Small intestine (tissue), 16 donors: ENCODE measurements at places on chromosomes 6 and 20. TPM values are rescaled to one million over a fixed set of nuclear protein-coding genes. Genes with fewer than 3 reads are reported as not detected.

Gene RAD21L1
- polyA plus RNA-seq, result not detected

Gene LY6G6D
- polyA plus RNA-seq, result 0.22 TPM

Gene TAGAP
- polyA plus RNA-seq, result 0.45 TPM

Gene SLC22A7
- polyA plus RNA-seq, result 0.50 TPM

Gene UBR2
- polyA plus RNA-seq, result 9.0 TPM

GRCh38 chr6:137122612-137123011 lies 50.8 kb downstream of the IL22RA2 start:
- no peaks in the 10 kb centered on the region for H3K4me1 ChIP-seq
- peak; percentile 85 for DNase-seq
- no peak overlapping the region for H3K4me3 ChIP-seq
- H3K27ac ChIP-seq, result no peak overlapping the region
- H3K27me3 ChIP-seq, result no peaks in the 10 kb centered on the region

DNA sequence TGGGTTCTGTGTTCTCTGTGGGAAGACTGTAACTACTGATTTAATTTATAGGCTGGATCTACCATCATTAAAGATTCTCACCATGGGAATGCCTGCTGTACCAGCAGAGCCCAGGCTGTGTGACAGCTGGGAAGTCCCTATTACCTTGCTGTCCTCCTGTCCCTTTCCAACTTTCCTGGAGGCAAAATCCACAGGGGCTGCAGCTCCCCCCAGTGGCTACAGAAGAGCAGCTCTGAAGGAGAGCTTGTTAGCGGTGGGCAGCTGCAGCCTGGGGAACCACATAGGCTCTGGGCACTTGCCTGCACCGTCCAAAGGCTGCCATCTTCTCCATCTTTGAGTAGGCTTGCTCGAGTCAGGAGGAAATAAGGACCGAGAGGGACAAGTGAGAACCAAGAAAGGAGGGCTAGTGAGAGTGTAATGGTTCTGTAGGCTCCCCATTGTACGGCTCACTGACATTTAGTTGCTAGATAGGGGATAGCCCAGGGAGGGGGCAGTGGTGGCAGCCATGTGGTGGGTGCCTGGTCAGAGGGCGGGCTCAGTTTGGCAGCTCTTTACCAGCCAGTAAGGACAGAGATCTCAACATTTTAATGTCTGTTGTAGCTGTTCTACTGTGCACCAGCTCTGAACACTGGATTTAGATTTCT lies 155.1 kb upstream of the MLIP start:
- H3K4me1 ChIP-seq, result no peaks in the 10 kb centered on the region
- no peak overlapping the region for H3K27ac ChIP-seq
- no peaks in the 10 kb centered on the region for H3K36me3 ChIP-seq
- DNase-seq, result peak; percentile 82

- H3K4me3 ChIP-seq, result no peak overlapping the region
- no peaks in the 10 kb centered on the region for H3K36me3 ChIP-seq
- no peak overlapping the region for H3K27ac ChIP-seq
- no peaks in the 10 kb centered on the region for H3K27me3 ChIP-seq
Measured at GRCh38 chr6:399785-400534, 8.4 kb downstream of the IRF4 start.

DNA sequence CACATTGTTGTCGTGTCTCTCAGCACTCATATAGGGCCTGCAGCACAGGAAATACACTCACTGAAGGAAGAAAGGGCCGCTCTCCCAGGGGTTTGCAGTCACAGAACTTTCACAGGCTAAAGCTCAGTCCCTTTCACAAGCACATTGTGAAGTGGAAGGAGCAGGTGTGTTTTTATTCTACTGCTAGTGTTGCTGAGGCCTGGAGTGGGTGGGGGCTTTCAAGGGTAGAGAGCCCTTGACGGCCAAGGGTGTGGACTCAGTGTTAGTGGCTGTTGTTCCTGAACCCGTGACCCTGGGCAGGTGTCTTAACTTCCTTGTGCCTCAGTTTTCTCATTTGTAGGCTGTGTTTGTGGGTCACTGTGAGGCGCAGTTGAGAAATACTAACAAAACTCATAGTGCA lies 66.2 kb upstream of the SLC22A1 start:
- H3K4me1 ChIP-seq, result peaks cover 4% of the 10 kb centered on the region
- H3K36me3 ChIP-seq, result peaks cover 34% of the 10 kb centered on the region
- H3K4me3 ChIP-seq, result no peak overlapping the region
- DNase-seq, result no peak
- H3K27ac ChIP-seq, result no peak overlapping the region
- no peaks in the 10 kb centered on the region for H3K27me3 ChIP-seq

DNA sequence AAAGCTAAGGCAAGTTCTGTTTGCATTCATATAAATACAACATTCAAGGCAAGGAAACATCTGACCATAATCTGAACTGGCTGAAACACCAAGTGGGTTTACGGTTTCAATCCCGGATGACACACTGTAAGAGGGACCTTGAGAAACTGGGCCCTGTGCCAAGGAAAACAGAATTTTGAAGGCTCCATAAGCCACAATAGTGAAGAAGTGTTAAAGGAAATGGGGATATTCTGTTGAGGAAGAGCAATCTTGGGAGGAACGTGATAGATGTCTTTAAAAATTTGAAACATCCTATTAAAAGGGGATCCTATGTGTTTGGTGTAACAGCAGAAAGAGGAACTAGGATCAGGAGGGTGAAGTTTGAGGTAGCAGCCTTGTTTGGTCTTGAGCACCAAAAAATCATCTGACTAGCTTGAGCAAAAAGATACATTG lies 82.4 kb upstream of the TAB2 start:
- no peak overlapping the region for H3K4me3 ChIP-seq
- DNase-seq, result no peak
- no peaks in the 10 kb centered on the region for H3K36me3 ChIP-seq
- no peaks in the 10 kb centered on the region for H3K4me1 ChIP-seq
- no peak overlapping the region for H3K27ac ChIP-seq

DNA sequence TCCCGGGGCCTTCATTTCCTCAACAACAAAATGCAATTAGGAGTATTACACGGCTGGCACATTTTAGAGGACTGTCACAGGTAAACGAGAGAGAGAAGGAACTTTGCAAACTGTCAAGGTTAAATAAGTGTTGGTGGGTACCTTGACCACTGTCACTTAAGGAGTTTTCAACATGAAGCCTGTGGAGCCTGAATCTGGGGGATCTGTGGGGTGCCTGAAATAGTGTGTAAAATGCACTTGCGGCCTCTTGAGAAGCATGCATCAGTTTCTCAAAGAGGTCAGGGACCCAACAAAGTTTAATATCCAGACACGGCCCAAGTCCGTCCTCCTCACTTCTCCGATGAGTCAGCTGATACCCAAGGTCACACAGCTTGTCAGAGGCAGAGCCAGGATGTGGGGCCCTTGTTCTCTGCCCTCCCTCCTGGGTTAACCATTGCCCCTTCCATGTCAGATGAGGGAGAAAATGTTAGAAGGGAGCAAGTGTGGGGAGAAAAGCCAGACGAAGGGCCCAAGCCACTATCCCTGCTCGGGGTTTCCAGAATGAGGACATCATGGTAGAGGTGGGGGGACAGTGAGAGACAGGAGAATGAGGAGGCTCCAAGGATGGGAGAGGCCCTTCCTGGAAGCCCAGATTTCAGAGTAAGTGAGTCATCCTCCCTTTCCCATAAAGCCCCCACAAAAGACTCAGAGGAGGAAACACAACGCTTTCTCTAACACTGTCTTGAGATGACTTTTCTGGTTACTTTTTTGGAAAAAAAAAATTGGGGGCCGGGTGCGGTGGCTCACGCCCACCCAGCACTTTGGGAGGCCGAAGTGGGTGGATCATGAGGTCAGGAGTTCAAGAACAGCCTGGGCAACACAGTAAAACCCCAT lies 42.2 kb downstream of the C6orf132 start:
- H3K4me3 ChIP-seq, result no peak overlapping the region
- peaks cover 87% of the 10 kb centered on the region for H3K4me1 ChIP-seq
- no peaks in the 10 kb centered on the region for H3K27me3 ChIP-seq
- H3K36me3 ChIP-seq, result peaks cover 3% of the 10 kb centered on the region
- H3K27ac ChIP-seq, result peak overlapping the region; percentile 96

GRCh38 chr20:47452736-47453161 lies 48.9 kb upstream of the NCOA3 start:
- H3K36me3 ChIP-seq, result no peaks in the 10 kb centered on the region
- H3K4me1 ChIP-seq, result no peaks in the 10 kb centered on the region
- no peak overlapping the region for H3K4me3 ChIP-seq
- no peaks in the 10 kb centered on the region for H3K27me3 ChIP-seq
- DNase-seq, result no peak

DNA sequence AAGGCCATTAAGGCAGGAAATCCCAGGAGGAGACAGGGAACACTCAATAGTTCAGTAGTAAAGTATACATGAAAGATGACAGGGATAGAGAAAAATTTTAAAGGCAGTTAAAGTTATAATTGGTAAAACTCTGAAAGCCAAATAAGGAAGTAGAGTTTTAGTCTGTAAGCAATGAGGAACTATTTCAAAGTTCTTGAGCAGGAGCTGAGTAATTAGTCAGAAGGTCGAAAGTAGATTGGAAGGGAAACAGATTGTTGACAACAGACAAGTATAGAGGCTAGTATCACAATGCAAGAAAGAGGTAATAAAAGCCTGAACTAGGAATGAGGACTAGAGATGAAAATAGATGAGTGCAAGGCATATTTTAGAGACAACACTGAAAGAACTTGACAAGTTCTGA lies 150.3 kb downstream of the CDK19 start:
- H3K36me3 ChIP-seq, result peaks cover 2% of the 10 kb centered on the region
- H3K27ac ChIP-seq, result peak overlapping the region; percentile 60
- no peak overlapping the region for H3K4me3 ChIP-seq
- DNase-seq, result peak; percentile 68
- H3K4me1 ChIP-seq, result peaks cover 4% of the 10 kb centered on the region
- H3K27me3 ChIP-seq, result no peaks in the 10 kb centered on the region

DNA sequence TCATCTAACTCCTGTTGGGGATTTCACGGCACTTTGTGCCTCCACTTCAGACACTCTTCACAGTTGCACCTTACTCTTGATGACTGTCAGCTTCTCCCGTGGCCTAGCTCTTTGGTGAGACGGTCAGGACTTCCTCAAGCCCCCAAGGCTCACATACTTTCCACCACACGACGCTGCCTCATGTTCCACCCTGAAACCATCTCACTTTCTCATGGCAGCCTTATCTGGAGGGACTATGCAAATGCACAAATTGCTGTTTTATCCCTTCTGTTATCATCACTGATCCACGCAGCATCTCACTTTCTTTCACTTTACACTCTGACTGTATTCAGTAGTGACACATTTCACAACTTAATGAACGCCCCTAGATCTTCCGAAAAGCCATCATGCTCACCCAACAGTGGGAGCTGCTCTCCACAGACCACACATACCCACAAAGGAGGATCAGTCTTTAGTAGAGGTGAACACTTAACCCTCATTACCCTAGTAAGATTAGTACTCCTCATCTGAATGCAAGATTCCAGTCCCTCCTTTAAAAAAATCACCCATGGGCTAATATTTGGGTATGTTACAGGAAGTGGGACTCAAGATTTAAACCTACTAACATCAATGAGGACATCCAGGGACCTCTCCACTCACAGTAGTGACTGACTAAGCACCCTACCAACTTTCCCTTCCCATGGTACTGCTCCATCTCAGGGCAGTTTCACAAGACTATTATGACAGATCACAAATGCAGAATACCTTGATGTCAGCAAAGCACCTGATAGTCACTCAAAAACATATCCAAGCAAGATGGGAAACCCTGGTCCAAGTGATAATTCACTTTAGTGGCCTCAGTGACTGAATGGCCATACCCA lies 35.4 kb downstream of the FYN start:
- no peaks in the 10 kb centered on the region for H3K36me3 ChIP-seq
- no peaks in the 10 kb centered on the region for H3K27me3 ChIP-seq
- no peak overlapping the region for H3K4me3 ChIP-seq
- DNase-seq, result no peak

DNA sequence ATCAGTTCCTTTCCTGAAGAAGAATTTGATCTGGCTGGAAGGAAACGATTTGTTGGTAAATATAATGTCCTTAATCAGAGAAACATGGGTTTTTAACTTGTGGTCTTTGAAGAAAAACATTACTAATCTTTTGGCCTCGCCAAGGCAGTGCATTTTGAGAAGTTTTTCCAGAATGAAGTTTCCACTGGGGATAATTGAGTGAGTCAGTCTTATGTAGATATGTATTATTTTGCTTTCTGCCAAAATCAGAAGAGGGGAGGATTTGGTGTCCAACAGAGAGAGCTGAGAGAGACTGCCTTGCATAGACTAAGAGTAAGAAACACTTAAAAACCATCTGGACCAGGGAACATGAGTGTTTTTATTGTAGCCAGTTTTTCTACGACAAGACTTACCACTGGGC lies 79.9 kb downstream of the FNDC1 start:
- no peak for DNase-seq
- no peaks in the 10 kb centered on the region for H3K4me1 ChIP-seq
- no peak overlapping the region for H3K4me3 ChIP-seq
- H3K36me3 ChIP-seq, result peaks cover 2% of the 10 kb centered on the region
- H3K27ac ChIP-seq, result no peak overlapping the region

DNA sequence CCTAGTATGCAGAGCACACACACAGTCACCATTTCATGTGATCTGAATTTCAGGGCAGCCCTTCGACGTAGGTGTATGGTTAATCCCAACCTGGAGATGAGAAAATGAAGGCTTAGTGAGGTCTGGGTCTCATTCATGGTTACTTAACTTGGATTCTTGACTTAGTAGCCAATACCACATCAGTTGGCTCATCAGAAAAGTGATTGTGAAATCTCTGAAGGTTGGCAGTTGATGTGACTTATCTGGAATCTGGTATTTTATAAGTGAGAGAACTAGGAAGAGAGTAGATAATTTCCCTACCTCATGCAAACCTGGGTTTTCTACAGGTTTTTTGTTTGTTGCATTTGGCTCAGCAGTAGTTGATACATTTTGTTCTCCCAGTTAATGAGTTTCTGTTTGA lies 123.7 kb downstream of the CCDC170 start:
- no peaks in the 10 kb centered on the region for H3K27me3 ChIP-seq
- no peak overlapping the region for H3K4me3 ChIP-seq
- H3K27ac ChIP-seq, result no peak overlapping the region
- DNase-seq, result no peak

DNA sequence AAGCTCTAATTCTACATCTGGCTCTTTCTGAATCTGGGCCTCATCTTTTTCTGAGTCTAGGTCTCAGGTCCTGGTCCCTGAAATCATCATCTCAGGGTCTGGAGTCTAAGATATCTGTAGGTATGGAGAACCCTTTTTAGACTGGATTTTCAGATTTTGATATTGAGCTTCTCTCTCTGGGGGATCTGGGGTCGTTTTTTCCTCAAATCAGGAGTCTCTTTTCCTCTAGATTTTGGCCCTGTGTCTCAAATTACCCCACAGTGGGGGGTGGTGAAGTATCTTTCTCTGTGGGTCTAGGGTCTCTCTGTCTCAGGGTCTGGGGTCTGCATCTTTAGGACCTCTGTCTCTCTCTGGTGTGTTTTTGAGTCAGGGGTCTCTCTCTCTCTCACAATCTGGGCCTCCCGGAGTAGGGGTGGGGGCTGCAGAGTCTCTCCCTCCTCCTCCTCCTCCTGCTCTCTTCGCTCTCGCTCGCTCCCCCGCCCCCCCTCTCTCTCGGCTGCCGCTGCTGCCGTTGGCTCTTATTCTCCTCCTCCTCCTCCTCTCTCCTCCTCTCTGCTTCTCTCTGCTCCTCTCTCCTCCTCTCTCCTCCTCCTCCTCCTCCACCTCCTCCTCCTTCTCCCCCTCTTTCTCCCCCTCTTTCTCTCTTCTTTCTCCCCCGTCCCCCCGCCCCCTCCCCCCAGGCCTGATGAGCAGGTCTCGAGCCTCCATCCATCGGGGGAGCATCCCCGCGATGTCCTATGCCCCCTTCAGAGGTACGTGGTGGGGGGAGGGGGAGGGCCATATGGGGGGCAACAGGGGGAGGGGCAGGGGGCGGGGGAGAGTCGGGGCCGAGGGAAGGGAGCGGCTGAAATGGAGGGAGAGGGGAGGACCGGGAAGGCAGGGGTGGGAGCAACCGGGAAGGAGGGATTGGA lies at the start of gene SYNGAP1:
TSS of gene SYNGAP1 (plus strand) at position 486 of the 911 bp plus-strand sequence. CDS start at position 686, 200 bp downstream.
- H3K27me3 ChIP-seq, result no peaks in the 10 kb centered on the region
- H3K36me3 ChIP-seq, result no peaks in the 10 kb centered on the region
- DNase-seq, result no peak
- no peak within 1 kb of the TSS for H3K4me3 ChIP-seq
